ENCODE measurements at places on chromosomes 12 and 14.
A peak's percentile ranks its signal among the peaks of the same experiment; 100 is the strongest.

- DNase-seq: no peak
These were observed 290.9 kb downstream of the PPFIA2 start for GRCh38 chr12:81468206-81468605.

GRCh38 chr14:102949801-102950451, 27.5 kb downstream of the AMN start:
- DNase-seq: peak; percentile 80

DNA sequence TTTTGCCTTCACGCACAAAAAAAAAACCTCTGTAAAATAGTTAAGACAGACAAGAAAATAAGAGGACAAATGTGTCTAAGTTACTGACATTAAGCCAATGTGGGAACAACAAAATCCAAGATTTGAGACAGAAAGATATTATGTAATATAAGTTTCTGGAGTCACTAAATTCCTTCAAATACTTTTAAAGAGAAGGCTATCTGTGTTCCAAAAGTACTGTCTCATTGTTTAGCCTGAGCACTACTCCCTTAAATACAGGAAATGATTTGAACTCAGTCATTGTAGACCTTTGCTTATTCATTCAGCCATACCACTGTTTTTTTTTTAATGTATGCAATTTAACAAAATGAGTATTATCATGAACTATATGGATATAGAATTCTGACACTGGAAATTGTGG, 82.7 kb upstream of the KITLG start:
- DNase-seq: no peak

DNA sequence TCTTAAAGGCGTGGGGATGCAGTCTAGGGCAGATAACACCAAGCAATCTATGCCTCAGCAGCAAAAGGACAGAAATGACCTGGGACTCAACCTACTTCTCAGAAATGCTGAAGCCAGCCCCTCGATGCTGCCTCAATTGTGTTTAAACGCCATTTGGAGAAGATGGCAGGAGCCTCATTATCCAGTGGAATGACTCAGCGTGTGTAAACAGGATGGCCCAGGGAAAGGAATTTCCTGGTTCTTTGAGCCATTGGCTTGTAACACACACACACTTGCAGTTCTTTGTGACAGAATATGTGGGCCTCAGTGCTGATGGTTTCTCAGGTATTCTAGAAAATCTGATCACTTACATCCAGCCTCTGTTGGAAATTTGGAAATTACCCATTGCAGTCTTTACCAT, 154.3 kb downstream of the NTF3 start:
- DNase-seq: no peak

DNA sequence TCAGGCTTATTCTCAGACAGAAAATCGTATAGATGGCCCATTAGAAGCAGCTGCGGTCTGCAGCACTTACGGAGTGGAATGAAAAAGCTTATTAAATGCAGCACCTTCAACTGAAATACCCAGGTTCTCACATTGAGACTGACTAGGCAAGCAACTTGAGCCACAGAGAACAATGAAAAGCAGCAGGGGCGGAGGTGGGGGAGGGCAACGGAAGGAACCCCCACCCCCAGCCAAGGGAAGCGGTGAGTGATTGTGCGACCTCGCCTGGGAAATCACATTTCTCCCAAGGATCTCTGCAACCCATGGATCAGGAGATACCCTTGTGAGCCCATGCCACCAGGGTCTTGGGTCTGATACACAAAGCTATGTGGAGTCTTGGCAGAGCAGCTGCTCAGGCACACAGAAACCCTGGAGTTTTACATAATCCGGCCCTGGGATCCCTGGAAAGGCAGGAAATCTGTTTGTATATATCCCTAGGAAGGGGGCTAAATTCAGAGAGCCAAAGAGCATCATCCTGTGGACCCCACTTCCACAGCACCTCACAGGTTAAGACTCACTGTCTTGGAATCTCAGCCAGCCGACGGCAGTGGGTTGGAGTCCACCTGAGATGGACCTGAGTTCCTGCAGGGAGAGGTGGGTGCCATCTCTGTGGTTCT, 38.1 kb downstream of the PZP start:
- DNase-seq: peak; percentile 41

DNA sequence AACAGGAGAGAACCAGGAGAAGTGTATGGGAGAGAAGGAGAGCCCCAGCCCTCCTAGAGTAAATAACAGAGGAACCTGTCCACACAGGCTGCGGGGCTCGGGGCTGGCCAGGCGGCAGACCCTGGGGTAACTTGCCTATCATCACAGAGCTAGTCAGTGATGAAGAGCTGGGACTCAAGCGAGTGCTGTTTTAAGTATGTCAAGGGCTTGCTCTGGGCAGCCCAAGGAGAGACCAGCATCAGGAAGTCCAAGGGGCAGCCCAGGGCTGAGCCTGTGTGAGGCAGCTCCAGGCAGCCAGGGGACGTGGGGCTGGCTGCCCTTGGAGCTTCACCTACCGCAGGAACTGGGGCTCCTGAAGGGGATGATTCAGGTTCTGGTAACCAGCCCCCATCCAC, 10.0 kb downstream of the VWF start:
- DNase-seq: no peak

DNA sequence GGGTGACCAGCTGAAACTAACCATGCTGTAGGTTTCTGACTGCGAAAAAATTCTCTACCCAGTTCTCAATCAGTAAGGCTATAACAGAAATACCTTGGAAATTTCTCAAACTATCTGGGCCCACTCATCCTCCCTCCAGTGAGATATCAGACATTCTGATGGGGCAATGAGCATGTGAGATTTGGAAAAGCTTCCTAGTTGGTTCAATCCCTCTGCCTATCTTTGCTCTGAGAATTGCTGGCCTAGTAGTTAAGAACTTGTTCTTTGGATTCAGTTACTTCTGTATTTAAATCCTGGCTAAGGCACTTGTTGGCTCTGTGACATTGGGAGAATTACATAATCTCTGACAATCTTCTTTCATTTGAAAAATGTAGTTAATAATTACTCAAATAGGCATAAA, 119.4 kb downstream of the SLC15A5 start:
- no peak for DNase-seq

DNA sequence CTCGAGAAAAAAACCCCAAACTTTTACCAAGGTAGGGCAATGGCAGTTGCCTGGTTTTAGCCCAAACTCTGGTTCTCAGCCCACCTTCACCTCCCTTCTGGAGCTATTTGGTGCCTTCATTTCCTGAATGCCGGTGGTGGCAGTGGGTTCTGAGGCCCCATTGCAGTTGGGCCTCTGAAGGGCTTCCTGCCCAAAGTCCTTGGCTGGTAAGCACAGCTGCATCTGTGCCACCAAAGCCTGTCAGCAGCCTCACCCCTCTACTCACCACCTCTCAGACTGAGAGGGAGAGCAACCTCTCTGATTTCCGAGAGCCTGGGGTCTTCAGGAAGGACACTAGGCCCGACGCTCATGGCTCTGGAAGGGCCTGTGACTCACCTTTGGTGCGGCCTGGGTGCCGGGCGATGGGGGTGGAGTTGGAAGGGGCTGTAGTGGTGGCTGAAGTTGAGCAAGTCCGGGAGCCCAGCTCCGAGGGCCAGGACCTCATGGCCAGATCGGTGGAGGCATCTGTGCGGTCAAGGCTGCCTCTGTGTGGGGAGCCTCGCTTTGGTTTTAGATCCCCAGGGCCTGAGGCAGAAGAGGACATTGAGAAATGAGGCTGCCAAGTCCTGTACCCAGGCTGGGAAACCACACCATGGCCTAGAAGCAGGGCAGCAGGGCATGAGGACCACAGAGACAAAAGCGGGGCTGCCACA, 38.6 kb upstream of the GPR68 start:
- no peak for DNase-seq

DNA sequence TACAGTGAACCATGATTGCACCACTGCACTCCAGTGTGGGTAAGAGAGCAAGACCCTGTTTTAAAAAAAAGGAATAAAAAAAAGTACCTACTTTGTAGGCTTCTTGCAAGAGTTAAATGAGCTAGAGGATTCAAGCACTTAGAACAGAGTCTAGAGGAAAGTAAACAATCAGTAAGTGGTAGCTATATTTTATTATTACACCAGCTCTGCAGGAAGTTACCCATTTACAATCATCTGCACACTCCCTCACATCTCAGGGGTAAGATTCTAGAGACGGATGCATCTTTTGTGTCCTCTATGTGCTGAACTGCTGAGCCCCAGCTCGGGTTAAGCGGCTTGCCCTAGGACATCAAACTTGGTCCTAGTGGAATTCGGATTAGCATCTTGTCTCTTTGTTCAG, 67.3 kb downstream of the KCNK10 start:
- no peak for DNase-seq

- DNase-seq: no peak
These were observed 44.6 kb upstream of the VRK1 start for GRCh38 chr14:96752594-96752993.

GRCh38 chr12:15205341-15206010, 15.7 kb downstream of the RERG start:
- DNase-seq: no peak

- DNase-seq: no peak
These were observed 4.9 kb downstream of the PTGDR start for GRCh38 chr14:52272375-52272774.

Data from Right ventricle myocardium superior (tissue), 1 donor.